ENCODE measurements at places on chromosomes 12 and 14.

GRCh38 chr14:71371711-71372396 is 464.6 kb downstream of the PCNX1 start:
- no peak for DNase-seq

GRCh38 chr12:94587266-94588241 is 62.8 kb downstream of the TMCC3 start:
- no peak for DNase-seq

DNA sequence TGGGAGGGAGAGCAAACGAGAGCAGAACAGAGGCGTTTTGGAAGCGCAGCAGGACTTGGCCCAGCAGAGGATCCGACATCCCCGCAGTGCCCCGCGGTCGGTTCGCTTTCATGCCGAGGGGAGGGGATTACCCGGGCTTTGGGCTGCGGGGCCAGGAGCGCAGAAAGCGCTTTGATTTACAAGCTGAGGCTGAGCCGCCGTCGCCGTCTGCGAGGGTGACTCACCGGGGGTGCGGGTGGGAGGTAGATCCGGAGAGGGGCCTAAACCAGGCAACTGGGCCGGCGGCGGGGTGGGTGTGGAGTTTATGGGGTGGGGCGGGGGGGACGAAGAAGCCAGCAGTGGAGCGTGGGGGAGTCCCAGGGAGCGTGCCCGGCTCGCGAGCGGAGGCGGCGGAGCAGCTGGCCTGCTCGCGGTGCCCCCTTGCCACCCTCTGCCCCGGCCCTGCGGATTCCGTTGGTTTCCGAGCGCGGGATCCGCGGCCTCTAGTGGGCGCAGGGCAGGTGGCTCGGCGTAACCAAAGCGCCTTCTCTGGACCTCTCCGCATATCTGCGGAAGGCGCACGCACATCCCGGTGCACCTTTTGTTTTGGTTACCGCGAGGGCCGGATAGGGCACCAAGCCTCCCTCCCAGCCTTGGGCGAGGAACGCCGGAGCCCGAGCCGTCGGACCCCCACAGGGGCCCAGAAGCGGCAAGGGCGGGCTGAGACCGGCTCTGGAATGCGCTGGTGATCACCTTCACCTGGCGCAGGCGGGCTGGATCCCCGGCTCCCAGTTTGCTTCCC is 2.6 kb downstream of the SIX4 start:
- DNase-seq: peak; percentile 73

GRCh38 chr14:22518073-22518472 is 71.0 kb downstream of the DAD1 start:
- peak; percentile 53 for DNase-seq

DNA sequence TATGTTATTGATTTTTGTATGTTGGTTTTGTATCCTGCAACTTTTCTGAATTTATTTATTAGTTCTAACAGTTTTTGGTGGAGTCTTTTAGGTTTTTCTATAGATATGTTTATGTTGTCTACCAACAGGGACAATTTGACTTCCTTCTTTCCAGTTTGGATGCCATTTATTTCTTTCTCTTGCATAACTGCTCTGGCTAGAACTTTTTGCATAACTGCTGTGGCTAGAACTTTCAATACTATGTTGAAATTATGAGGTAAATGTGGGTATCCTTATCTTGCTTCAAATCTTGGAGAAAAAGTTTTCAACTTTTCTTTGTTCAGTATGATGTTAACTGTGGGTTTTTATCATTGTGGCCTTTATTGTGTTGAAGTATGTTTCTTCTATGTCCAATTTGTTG is 39.9 kb upstream of the PLBD1 start:
- no peak for DNase-seq

- DNase-seq: no peak
Observed at GRCh38 chr14:65880507-65880906, 468.0 kb downstream of the FUT8 start.

- no peak for DNase-seq
Observed at GRCh38 chr12:21831791-21832344, 57.4 kb upstream of the KCNJ8 start.

GRCh38 chr12:76644950-76645349 is 85.4 kb upstream of the OSBPL8 start:
- DNase-seq: no peak

DNA sequence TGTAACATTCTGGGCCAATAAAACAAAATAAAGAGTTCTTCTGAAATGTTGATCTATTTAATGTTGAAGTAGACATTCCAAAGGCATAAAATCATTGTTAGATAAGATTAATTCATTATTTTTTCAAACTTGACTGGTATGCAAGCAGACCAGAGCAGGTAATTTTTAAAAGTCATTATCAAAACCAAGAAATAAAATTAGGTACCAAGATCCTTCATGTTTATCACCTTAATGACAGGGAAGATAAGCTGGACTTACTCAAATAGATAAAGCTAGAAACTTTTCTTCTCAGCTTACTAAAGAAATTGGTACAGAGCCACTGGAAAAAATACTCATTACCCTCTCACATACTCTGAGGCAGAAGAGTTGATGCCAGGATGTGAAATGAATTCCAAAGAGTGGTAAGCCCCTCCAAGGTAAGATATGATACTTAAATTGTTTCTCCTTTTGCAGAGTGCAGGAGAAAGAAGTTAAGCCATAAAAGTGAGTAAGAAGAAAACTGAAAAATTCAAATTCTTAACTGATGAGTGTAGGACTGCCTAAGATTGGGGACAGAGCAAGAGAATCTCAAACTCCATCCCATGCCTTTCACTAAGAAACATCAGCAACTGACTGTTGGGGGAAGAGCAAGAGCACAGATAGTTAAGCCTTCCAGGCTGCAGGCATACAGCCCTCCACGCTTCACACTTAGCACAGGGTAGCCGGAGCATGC is 111.9 kb downstream of the SLC41A2 start:
- no peak for DNase-seq

DNA sequence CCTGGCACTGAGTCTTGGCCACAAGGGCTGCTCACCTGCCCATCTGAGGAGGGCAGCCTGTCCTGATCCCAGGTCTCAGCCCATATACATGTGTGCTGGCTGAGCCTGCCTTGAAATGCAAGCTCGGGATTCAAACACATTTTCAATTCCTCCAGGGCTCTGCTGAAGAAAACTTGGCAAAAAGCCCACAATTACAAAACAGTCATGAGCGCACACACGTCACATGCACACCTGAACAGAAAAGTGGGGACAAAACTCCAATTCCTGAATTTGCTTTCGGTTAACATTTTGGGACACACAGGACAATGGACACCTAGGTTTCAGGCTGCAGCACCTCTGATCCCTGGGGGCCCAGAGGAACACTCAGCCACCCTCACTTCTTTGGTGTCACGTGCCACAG is 113.9 kb downstream of the RBM19 start:
- DNase-seq: no peak

DNA sequence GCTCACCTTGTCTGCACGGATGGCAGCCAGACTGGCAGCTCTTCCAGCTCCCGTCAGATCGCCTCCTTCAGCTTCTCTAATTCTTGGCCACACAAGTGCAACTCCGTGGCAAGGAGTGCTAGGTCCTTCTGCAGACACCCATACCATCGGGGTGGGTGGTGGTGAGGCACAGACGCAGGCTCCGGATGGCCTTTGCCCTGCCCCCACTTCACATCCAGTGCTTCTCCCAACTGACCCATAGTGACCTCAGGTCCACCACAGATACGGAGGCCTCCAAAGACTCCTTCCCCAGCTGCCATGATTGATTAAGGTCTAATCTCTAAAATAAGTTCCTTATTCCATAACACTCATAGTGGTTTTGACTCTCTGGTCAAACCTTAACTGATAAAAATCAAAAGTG is 19.9 kb upstream of the CD27 start:
- DNase-seq: no peak

GRCh38 chr12:102659200-102659911 is 179.0 kb upstream of the IGF1 start:
- DNase-seq: no peak

GRCh38 chr12:74849801-74850200 is 312.2 kb downstream of the ATXN7L3B start:
- no peak for DNase-seq

GRCh38 chr12:30072824-30073223 is 289.1 kb upstream of the TMTC1 start:
- no peak for DNase-seq

GRCh38 chr14:99395909-99396530 is 84.6 kb downstream of the SETD3 start:
- no peak for DNase-seq

DNA sequence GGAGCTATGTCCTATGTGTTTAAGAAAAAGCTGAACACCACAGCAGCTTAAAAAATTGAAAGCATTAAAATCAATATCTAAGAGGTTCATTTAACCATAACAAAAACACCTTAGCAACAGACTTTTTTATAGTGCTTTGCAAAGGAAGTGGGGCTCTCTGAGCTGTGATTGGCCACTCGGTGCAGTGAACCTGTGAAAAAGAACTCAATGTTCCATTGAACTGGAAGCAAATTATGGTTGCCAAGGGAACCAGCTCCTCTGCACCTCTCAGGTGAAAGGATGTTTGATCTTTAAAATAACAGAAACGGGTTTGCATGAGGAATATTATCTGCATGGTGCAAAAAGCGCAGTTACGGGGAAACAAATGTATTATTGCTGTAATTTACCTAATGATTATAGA is 149.4 kb downstream of the SNAPC1 start:
- no peak for DNase-seq

GRCh38 chr12:46770501-46771183 is 55.2 kb downstream of the SLC38A4 start:
- no peak for DNase-seq

DNA sequence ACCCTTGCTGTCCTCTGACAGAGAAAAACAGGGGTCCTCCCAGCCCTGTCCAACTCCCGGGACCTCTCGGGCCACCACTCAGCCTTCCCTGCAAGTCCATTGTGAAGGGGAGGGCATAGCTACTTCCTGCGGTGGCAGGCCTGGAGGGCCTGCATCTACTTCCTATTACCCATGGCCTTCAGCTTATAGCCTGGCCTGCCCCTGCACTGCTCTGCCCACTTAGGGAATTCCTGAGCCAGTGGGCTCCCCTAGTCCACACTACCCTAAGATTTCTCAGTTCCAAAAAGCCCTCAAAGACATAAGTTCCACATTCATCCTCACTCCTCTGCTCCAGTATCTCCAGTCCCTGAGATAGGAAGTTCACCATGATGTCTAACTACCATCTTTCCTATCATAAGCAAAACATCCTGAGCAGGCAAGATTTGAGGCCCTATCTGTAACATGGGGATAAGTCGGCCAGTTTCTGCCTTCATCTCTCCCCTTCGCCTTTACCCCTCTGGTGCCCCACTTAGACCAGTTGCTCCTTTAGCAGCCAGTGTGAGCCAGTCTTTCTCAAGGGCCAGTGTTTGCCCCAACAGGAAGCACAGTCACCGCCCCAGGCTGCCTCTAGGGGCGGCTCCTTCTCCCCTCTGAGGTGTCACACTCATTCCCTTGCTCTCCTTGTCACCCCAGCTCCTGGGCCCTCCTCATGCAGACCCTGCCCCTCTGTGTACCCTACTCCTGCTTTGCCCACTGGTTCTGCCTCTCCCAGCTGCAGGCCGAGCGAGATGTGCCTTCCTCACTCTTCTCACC is 10.9 kb downstream of the HDAC7 start:
- DNase-seq: no peak

GRCh38 chr12:131445795-131446194 is 265.1 kb upstream of the SFSWAP start:
- DNase-seq: no peak

- no peak for DNase-seq
Observed at GRCh38 chr12:28209782-28210181, 19.5 kb downstream of the CCDC91 start.

GRCh38 chr14:102508410-102508773 is 1.2 kb downstream of the ANKRD9 start:
- peak; percentile 72 for DNase-seq

DNA sequence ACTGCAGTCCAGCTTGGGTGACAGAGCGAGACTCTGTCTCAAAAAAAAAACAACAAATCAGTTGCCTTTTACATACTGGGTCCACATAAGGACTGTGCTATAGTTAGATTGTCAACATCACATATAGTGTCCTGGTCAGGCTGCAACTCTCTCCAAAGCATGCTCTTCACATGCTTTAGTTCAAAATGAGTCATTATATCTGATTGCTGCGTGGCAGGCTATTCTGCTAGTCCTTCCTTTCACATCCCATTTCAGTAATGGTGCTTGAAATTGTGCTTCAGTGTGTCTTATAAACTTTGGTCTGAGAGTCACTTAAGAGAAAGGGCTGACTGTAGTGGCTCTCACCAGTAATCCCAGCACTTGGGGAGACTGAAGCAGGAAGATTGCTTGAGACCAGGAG is 6.9 kb downstream of the LETMD1 start:
- no peak for DNase-seq

DNA sequence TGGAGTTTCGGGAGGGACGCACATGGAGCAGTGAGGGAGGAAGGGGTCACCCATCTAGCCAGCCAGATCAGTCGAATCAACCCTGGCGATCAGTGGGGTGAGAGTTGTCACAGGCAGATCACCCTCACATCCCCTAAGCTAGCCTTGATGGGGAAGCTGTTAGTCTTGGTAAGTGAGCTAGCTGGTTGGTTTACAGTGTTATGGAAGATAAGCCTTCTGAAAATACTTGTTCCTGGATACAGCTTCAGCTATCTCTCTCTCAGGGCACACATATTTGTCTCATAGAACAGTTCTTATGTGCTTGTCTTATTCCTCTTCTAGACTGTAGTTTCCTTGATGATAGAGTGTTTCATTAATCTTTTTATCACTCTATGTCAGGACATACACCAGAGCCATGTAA is 26.2 kb upstream of the MANSC4 start:
- DNase-seq: no peak

DNA sequence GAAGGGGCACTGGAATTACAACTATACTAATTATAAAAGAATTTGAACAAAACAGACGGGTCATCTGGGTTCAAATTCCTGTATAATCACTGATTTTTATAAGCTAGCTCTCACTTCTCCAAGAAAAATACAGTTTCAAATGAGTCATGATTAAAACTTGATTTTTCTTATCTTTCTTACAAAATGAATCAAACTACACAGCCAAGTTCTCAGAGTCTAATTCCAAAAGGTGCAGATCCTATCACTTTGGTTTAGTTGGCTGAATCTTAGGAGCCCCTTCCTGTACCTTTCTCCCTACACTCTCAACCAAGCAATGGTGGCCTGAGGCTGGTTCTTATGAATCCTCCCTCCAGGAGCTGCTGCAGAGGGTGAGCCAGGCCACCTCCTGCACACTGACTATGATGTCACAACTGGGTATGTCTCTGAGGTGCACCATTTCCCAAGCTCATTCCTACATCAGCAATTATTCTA is 43.8 kb upstream of the BMP4 start:
- DNase-seq: no peak

DNA sequence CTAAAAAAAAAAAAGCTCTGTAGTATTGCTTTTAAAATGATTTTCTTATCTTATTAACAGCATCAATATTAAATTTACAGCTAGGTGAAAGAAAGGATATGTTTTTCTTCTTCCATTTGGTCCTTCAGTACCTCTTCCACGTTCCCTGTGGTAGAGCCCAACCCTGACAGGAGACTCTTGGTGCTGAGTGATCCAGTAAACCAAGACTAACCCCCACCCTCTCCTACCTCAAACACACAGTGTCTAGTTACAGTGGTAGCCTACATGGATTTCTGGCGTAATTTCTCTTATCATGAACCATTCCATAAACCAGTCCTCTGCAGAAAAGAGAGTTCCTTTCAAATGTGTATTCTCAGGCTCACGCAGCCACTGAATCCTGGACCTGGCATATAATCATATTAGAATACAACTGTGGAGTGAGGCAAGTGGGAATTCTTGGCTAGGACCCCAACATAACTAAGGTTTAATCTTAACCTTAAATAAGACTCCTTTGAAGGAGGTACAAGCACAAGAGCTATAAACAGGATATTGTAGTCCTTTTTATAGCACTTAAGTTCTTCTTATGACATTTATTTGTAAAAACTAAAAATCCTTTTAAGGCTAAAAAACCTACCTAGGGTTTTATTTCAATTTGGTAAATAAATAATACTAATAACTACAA is 27.1 kb downstream of the TXNRD1 start:
- DNase-seq: no peak

- DNase-seq: no peak
Observed at GRCh38 chr12:103273645-103274044, 222.1 kb downstream of the C12orf42 start.
